ENCODE measurements at places on chromosomes 16 and 17.

- no peak for DNase-seq
These were observed 25.3 kb downstream of the CDH13 start for GRCh38 chr16:82651921-82652601.

- no peak for DNase-seq
These were observed 32.2 kb downstream of the DHX38 start for GRCh38 chr16:72125635-72126428.

DNA sequence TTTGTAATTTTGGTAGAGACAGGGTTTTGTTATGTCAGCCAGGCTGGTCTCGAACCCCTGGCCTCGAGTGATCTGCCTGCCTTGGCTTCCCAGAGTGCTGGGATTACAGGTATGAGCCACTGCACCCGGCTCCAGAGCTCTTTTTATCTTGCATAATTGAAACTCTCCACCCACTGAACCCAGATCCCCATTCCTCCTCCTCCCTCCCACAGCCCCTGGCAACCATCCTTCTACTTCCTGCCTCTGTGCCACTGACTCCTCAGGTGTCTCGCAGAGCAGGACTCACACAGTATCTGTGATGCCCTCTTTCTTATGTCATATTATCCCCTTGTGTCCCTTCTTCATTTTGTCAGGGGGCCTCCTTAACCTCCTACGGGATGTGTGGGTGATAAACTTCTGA, 340.7 kb downstream of the SLC39A11 start:
- no peak for DNase-seq

DNA sequence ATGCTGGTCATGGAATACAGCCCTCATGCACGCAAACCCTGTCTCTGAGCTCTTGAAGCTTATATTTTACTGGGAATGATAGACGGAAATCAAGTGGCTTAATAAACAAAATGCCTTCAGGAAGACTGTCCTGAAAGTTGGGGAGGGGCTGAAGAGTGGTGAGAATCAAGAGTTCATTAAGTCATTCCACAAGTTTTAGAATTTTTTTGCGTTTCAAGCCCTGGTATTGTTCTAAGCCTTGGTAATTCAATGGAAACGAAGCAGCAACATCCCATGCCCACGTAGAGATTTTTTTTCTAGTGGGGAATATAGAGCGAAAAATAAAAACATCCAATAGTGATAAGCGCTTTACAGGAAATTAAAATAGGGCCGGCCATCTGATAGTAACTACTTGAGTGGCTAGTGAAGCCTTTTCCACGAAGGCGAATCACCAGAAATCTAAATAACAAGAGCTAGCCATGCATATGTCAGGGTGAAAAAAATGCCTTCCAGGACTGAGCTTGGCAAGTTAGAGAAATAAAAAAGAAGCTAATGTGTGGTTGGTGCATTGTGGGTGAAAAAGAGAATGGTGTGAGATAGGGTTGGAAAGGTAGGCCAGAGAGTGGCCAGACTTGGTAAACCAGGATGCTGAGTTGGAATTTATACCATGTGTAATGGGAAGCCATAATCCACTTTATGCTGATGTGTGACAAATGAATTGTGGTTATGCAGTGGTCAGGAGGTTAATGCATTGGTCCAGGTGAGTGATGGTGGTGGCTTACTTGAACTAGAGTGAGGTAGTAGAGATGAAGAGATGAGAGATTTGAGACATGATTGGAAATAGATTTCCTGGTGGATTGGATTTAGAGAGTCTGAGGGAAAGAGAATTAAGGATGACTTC, 772 bp downstream of the PFAS start:
- DNase-seq = no peak

GRCh38 chr16:6125483-6126259, 1028.1 kb upstream of the EEF2KMT start:
- no peak for DNase-seq

Measured in thymus (tissue), 14 donors.